ENCODE measurements at places on chromosomes 1 and 21.

DNA sequence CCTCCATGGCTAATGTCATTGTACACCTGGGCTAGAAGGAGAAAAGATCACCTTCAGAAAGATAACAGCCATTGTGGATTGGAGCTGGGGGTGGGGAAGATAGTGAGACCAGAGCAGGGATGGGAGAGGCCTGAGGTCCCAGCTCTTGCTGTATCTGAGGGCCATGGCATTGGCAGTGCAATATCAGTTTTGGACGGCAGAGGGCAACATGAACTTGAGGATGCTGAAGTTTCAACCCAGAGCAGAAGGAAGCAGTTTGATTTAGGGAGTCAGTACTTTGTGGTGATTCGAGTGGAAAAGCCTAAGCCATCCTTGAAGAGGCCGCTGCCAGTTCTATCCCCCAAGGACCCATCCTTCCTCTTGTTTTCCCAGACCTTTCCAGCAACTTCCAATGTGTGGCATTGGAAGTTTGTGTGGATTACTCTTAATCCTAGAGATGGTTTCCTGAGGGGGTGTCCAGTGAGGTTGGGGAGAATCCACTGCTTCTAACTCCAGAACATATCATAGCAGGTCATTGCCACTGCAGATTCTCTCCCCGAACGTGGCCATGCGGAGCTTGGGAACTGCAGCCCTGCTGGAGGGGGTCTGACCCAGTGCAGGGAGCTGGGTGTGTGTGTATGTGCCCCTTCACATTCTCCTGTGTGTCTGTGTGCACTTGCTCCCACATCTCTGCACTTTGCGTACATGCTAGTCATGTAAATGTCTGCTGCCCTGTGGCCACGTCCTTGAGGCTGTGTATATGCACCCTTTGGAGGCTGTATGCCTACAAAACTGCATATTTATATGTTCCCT is 24.1 kb downstream of the SLC26A9 start:
- DNase-seq = peak; percentile 63

- DNase-seq = no peak
These were observed 116.4 kb downstream of the OLFML2B start for GRCh38 chr1:161907265-161907664.

GRCh38 chr1:15757575-15758342 is 836 bp upstream of the FBLIM1 start:
- DNase-seq = no peak

- DNase-seq = no peak
These were observed 67.1 kb upstream of the NFASC start for GRCh38 chr1:204803607-204804006.

DNA sequence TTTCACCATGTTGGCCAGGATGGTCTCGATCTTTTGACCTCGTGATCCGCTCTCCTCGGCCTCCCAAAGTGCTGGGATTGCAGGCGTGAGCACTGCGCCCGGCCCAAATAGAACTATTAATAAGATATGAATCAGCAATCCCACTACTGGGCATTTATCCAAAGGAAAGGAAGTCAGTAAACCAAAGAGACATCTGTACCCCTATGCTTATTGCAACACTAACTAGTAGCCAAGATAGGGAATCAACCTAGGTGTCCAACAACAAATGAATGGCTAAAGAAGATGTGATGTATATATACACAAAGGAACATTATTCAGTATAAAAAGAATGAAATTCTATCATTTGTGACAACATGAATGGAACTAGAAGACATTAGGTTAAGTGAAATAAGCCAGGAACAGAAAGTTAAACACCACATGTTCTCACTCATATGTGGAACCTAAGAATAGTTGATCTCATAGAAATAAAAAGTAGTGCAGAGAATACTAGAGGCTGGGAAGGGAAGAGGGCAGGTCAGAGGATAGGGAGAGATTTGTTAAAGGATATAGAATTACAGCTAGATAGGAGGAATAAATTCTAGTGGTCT is 48.8 kb downstream of the XPR1 start:
- no peak for DNase-seq

- no peak for DNase-seq
These were observed 1902.3 kb downstream of the NCAM2 start for GRCh38 chr21:22900490-22900889.

DNA sequence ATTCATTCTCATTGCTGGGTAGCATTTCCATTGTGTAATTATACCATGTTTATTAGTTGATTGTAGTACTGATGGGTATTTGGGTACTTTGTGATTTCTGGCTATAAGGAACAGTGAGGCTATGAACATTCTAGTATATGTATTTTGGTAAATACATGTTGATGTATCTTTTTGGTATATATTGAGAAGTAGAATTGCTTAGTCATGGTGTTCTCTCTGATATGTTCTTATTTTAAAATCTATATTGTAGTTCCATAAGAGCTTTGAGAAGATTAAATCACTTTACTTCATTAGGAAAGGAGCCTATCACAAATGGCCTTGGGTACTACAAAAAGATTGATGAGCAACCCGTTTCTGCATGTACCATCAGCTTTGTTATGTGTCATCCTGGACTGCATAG is 13.4 kb downstream of the MIXL1 start:
- DNase-seq = no peak

- DNase-seq = no peak
These were observed 328.9 kb downstream of the PTBP2 start for GRCh38 chr1:97050506-97050905.

DNA sequence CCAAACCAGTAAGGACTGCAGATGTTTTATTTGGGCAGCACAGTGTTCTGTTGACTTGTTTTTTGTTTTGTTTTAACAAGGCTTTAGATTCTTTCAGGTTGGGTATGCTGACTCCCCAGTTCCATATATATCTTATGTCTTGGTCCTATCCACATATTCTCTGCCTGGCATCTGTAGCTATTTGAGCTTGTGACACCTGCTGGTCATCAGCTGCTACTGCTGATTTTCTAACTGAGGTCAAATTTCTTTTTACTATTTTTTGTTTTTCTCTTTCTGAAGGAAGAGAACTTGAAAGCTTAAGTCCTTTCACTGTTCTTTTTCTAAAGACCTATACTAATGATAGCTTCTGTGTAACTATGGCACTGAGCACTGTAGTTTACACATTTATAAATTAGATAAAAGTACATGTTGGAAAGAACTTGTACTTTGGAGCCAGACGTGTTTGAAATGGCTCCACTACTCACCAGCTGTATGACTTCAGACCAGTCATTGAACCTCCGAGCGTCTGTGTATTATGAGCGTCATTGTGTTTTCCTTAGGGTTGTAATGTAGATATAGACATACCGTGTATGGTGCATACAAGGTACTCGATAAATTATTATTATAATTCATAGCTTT is 109.4 kb downstream of the NRDC start:
- peak; percentile 32 for DNase-seq

- DNase-seq = no peak
These were observed 1.3 kb downstream of the PTPRC start for GRCh38 chr1:198640174-198640573.

DNA sequence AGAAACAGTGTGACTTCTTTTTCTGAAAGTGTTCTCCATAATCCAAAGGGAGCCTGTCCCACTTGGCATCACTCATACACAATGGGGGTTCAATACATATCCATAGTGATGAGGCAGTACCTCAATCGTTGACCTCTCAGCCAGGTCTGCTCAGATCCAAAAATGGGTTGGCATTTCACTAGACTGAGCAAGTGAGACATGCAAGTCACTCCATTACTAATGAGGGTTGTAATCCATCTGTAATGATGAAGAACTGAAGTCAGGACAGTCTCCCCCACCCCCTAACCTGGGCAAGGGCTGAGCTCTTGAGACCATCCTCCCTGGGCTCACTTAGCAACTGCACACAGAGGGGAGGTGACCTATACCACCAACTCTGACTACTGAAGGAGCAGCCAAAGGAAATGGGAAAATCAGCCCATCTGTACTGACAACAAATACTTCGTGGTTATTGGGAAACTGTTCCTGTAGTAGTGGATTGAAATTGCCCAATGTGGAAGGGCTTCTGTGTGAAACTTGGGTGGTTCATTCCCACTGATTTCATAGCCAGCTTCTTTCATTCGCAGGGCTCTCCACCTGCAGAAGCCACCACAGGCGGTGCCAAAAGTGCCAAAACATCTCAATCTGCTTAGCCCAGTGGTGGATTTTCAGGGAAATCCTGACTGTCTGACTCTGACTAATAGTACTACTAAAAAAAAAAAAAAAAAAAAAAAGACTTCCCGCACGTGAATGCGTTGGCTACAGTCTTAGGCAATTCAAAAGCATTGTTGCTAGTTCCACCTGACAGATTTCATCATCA is 5.0 kb downstream of the NGF start:
- DNase-seq = peak; percentile 91

- DNase-seq = no peak
These were observed 45.2 kb downstream of the FAM163A start for GRCh38 chr1:179788259-179788658.

GRCh38 chr1:10031461-10031860 is 1.3 kb upstream of the UBE4B start:
- no peak for DNase-seq

GRCh38 chr1:155136748-155137147 is 1.1 kb downstream of the SLC50A1 start:
- no peak for DNase-seq

DNA sequence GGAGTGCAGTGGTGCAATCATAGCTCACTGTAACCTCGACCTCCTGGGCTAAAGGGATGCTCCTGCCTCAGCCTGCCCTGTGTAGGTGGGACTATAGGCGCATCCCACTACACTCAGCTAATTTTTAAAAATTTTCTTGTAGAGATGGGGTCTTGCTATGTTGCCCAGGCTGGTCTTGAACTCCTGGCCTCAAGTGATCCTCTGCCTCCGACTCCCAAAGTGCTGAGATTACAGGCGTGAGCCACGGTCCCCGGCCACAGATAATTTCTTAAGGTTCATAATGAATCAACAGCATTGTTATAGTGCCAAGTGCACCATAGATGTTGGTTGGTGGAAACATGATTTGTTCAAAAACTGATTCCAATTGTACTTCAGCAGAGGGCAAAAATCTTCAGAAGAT is 42.2 kb upstream of the CNN3 start:
- no peak for DNase-seq

DNA sequence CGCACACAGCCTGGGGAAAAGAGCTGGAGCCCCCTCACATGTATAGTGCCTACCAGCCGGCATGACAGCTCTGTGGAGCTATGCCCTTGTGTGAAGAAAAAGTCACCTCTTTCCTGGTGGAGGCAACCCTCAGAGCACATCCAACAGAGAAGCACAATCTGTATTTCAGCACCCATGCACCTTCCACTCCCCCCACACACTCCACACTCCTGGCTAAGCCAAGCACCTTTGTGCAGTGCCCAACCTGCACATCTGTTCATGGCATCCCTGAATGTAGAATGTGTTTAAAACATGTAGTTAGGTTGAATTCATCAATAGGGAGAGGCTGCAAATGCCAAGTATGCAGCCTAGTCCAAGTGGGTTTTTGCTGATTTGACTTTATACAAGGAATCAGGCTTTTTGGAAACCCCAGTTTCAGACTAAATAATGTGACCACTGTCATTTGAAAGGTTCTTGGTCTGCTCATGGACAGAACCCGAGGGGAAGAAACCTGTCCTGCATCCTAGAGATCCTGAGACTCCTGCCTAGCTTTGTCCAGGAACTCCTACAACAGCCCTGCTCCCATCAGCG is 197.1 kb downstream of the TOMM20 start:
- DNase-seq = no peak

- DNase-seq = no peak
These were observed at the start of gene SLC44A3 for GRCh38 chr1:94819945-94820746. SLC44A3 (plus strand) TSS chr1:94820357; CDS start chr1:94820452, 95 bp downstream.

DNA sequence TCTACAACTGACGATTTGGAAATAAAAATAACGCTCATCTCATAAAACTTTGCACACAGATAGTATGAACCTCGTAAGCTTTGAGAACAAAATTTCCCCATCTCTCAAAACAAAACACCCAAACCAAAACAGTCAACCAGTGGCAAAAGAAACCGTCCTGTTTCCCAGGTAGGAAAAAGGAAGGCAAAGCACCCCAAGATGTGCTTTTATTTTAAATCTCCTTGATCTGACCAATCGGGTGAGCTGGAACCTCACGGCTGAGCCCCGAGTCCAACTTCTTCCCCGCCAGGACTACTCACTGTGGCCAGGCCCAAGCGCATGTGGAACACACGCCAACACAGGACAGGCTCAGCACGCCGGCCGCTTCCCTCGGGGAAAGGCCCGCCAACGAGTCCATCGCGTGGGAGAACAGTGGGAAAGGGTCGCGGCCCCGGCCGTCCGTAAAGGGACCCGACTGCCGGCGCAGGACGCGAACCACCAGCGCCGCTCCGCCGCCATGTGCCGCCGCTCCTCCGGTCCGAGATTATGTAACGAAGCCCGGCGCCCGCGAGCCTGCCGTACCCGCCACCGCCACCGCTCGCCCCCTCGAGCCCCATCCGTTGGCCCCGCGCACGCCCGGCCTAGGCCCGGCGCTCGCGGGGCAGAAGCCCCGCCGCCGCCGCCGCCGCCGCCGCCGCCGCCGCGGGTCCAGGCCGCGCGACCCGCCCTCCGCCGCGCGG is 759 bp downstream of the AHCTF1 start:
- no peak for DNase-seq

GRCh38 chr21:25081096-25081495 is 526.2 kb downstream of the MRPL39 start:
- DNase-seq = no peak

DNA sequence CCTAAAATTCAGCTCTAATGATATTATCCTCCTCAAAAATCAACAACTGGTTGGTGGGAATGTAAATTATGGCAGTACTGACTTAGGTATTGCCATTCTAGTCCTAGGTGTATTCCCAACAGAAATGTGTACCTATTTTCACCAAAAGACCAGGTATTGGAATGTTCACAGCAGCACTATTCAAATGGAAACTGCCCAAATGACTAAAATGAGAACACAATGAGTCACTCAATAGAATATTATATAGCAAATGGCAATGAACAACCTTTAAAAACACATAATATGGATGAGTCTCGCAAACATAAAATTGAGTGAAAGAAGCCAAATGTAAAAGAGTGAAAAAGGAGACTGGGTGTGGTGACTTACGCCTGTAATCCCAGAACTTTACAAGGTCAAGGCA is 44.9 kb downstream of the GADD45A start:
- no peak for DNase-seq

- DNase-seq = no peak
These were observed 164.4 kb downstream of the NTPCR start for GRCh38 chr1:233114860-233115259.

DNA sequence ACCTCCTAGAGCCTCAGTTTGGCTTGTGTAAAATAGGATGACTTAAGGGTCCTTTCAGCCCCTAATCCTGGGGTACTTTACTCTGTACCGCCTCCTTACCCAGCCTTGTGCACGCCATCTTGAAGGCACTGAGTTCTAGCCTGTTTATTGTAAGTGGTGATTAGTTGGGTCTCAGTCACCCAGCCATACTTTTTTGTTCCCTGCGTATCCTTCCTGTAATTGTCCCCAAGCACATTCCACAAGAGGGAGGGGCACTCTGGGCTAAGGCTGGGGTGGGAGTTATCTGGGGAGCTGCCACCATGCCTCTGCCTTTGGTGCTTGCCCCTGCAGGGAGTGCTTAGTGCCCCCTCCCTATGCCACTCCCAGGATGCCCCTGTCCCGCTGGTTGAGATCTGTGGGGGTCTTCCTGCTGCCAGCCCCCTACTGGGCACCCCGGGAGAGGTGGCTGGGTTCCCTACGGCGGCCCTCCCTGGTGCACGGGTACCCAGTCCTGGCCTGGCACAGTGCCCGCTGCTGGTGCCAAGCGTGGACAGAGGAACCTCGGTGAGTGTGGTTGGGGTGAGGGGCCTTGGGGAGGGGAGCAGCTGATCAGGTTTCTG is 856 bp downstream of the FDPS start:
- no peak for DNase-seq
